ENCODE measurements at places on chromosomes 3 and 15. TPM values are rescaled to one million over a fixed set of nuclear protein-coding genes. Genes with fewer than 3 reads are reported as not detected.

Gene POTEB
- not detected for total RNA-seq

Gene ACAN
- total RNA-seq, result not detected

Gene STAC
- not detected for total RNA-seq

Gene VPS13C
- 51.5 TPM for total RNA-seq

GRCh38 chr15:89807689-89808088 is 7.0 kb downstream of the ANPEP start:
- no peak for DNase-seq

DNA sequence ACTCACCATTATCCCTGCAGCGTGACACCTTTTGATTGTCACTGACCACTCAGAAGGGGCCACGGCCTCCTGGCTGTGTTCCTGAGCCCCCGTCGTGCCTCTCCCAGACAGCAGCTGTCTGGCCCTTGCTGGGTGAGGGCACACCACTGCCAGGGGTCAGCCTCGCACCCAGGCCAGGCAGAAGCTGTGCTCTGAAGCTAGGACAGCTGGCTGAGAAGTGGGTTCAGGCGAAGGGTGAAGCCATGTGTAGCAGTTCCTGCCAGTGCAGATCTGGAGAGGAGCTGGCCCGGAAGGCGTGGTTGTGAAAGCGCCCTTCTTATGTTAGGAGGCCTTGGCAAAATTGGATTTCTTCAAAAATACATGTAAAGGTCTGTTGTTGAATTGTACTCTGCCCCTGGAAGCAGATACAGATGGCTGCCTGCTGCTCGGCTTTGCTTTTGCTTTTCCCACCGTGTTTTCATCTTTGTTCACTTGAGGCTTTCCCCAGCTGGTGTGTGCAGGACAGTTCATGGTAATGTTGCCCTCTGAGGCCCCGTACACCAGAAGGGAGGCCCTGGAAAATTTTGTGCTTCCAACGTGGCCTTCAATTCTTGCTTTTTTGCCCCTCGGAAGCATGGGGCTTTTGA is 49.1 kb downstream of the KLHL25 start:
- DNase-seq, result no peak

DNA sequence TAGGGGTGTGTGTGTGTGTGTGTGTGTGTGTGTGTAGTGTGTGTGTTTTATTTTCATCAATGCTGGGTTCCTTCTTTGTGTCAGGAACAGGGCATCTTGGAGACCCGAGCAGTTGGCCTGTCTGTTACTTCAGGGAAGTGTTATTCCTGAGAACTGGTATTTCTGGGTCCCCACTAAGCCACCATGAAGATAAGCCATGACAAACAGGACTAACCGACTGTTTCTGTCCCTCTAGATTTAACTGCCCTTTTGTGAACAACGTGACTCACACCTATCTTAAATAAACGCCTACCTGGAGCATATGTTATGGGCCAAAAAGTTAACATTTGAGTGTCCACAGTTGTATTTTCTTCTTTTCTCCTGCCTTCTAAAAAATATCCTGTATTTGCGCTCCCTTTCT is 19.5 kb downstream of the SIDT1 start:
- DNase-seq, result no peak
